ENCODE measurements at places on chromosomes 11 and 22.

GRCh38 chr11:67381244-67381972, 8.0 kb upstream of the CLCF1 start:
- no peak for DNase-seq

DNA sequence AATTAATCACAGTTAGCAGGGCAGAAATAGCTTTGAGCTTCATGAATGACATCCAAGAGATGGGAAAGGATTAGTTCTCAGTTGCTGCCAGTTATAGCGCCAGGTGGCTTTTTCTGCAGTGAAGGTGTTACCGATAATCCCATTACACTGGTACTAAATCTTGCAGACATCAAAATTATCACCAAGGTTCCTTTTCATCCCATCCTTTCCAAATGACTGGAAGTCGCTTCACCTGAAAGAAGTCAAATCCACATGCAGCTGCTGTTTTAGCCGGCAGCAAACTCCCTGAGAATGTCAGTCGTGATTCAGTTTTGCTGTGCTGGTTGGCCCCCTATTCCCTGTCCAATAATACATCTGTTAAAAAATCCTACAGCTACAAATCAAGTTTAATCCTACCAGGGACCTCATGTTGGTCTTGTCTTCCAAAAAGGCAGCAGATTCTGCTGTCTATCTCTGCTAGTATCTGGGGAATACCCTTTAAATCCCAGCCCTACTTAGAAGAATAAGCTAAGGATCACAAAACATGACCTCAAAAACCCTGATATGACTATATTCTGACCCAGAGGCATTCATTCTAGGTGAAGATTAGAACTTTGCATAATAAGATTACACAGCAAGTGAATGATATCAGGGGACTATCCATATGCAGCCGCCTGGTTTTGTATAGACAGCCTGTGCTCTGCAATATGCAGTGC, 31.7 kb downstream of the IMMP1L start:
- no peak for DNase-seq

DNA sequence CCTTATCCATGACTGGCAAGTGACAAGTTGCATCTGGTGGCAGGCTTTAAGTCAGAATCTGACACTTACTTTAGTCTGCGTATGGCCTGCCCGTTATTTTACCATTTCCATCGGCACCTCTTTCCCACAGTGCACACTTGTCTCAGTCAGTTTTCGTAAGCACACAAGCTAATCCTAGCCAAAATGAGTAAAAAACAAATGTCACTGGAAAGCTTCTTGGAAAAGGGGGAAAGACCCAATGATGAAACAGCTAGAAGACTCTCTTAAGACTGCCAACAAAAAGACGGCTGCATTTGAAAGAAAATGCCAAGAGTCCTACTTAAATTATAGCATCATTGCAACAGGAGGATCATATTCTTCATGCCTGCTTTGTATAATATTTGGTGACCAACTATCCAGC, 457.9 kb upstream of the ISX start:
- DNase-seq: no peak

DNA sequence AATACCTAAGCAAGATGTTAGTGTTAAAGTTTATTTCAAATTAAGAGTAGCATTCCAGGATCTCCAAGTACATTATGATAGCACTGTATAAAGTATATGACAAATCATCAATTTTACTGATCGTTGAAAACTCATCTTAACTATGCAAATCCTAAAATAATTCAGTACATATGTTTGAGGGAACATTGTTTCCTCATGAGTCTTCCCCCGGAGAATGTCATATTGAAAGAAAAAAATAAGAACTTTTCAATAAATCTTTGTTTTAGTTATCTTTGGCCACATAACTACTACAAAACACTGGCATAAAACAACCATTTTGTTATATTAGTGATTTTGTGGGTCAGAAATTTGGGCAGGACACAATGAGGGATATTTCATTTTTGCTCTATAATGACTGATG, 135.4 kb downstream of the METTL15 start:
- DNase-seq: no peak

- no peak for DNase-seq
Observed at GRCh38 chr22:39917776-39918495, 17.1 kb downstream of the GRAP2 start.

DNA sequence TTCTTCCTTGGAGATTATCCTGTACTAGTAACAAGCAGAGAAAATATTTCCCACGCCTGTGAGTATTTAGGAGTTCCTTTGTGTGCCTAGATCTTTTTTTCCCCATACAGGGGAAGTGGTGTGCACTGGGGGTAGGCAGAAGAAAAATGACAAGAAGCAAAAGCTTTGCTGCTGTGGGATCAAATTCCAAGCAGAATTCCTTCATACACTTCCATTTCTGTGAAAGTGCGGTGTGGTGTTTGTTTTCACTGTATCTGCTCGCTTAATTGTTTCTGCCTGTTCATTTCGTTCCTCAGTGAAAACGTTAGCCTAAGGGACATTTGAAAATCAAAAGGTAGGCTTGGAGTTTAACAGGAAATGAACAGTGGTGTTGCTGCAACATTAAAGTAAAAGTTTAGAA, 47.9 kb downstream of the BLID start:
- no peak for DNase-seq

GRCh38 chr11:13091373-13091772, 82.3 kb downstream of the RASSF10 start:
- no peak for DNase-seq

DNA sequence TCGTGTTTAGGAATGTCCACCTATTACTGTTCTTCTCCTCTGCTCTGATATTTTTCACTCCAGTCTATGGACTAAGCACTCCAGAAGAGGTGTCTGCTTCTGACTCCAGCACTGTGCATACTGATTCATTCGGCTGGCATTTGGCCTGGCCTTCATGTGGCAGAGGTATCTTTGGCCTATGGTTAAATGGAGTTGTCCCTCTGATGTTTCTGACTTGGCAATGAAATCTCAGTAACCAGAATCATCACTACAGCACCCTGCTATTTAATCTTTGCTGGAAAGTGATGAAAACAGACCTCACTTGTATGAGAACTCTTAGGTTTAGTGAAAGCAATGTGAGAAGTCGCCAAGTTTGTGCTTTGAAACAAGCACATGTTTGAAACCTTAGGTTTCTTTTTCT, 155.2 kb downstream of the MAML2 start:
- DNase-seq: no peak

- no peak for DNase-seq
Observed at GRCh38 chr11:116224154-116224888, 548.5 kb downstream of the BUD13 start.

GRCh38 chr22:25067851-25068421, 115.4 kb downstream of the KIAA1671 start:
- DNase-seq: peak; percentile 54

DNA sequence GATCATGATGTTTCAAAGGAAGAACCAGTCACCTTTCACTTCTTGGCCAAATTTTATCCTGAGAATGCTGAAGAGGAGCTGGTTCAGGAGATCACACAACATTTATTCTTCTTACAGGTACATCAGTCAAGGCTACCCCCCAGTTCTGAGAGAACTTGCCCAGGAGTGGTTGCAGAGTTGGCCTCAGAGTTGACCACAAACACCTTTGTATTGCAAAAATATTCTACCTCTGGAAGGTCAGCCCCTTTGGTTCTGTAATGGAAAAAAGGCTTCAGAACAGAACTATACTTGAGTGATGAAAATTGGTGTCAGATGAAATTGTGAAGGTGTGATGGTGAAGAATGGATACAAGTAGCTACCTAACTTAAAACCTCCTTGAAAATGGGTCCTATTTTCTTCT, 35.7 kb downstream of the NF2 start:
- DNase-seq: no peak

DNA sequence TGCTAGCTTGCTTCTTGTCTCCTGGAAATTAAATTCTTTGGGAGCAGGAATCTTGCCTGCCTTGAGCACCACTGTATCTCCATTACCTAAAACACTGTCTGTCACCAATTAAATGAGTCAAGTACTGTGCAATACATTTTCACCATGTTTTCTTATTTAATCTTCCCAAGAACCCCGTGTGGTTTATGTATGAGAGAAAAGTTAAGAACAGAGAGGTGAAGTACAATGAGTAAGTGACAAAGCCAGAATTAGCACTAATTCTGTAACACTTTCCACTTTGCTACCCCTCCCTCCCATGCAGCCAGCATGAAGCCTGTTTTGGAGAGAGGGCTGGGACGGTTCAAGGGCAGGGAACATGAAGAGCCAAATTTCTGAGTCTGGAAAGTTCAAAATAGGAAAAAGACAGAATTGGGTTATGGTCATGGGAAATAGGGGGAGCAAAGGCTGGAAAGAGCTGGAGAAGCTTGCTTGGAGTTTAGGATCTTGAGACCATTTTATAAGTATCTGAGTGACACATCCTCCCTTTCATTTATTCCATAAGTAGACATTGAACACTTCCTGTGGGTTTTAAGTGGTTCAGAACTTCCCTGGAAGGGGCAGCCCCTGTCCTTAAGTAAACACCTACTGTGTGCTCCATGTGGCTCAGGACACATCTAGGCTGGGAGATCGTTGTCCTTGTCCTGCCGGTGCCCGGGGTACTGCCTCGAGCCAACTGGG, 60.5 kb upstream of the CHST1 start:
- no peak for DNase-seq

- DNase-seq: no peak
Observed at GRCh38 chr11:93512073-93512475, 31.1 kb downstream of the SMCO4 start.

- DNase-seq: no peak
Observed at GRCh38 chr11:95652002-95652472, 137.5 kb downstream of the FAM76B start.

- DNase-seq: no peak
Observed at GRCh38 chr22:36700711-36701670, 2.6 kb downstream of the CACNG2 start.

- DNase-seq: no peak
Observed at GRCh38 chr11:118895093-118896039, 11.7 kb downstream of the CXCR5 start.
